ENCODE measurements at places on chromosomes 11 and 22.

GRCh38 chr22:22197993-22198402 is 46.6 kb upstream of the VPREB1 start:
- no peak for DNase-seq

GRCh38 chr11:66476841-66477251 is 3.4 kb upstream of the DPP3 start:
- no peak for DNase-seq

- DNase-seq, result no peak
Measured at GRCh38 chr11:118211006-118211405, 13.8 kb downstream of the JAML start.

GRCh38 chr22:25448435-25449051 is 115.9 kb upstream of the GRK3 start:
- no peak for DNase-seq

GRCh38 chr22:27564806-27565205 is 236.8 kb downstream of the MN1 start:
- DNase-seq, result no peak

DNA sequence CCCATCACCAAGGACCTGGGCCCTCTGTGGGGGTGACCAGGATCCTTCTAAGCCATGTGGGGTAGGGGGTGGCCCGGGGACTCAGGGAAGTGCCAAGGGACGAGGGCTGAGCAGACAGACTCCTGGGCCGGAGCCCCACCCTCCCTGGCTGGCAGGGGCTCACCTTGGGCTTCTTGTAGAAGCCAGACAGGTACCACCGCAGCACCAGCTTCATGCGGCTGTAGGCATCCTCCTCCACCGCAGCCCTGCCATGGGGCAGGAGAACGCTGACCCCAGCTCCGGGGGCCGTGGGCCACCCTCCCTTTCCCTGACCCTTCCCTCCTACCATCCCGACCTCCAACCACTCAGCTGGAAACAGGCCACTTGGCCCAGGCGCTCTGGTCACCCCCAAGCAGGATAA is 45.9 kb upstream of the CARS1 start:
- DNase-seq, result no peak
